H9 (cell line): ENCODE measurements at places on chromosomes 5 and 9. TPM values are rescaled to one million over a fixed set of nuclear protein-coding genes. Genes with fewer than 3 reads are reported as not detected.

- DNase-seq, result peak; percentile 83
- H3K27me3 ChIP-seq, result no peaks in the 10 kb centered on the region
- no peak within 1 kb of the TSS for H3K27ac ChIP-seq
- peak within 1 kb of the TSS; percentile 94 for H3K4me3 ChIP-seq
- no peaks in the 10 kb centered on the region for H3K4me1 ChIP-seq
These were observed at the start of gene DAPK1 for GRCh38 chr9:87497604-87498045. DAPK1 (plus strand) TSS chr9:87497867; CDS start chr9:87499078, 1,211 bp downstream.

GRCh38 chr9:121303456-121304451 lies 35.8 kb downstream of the GSN start:
- no peaks in the 10 kb centered on the region; the same call in 1 of the 2 replicates for H3K4me1 ChIP-seq
- peaks cover 14% of the 10 kb centered on the region; the same call in 1 of the 2 replicates for H3K27me3 ChIP-seq
- no peak overlapping the region for H3K4me3 ChIP-seq
- no peak overlapping the region for H3K27ac ChIP-seq
- H3K36me3 ChIP-seq, result no peaks in the 10 kb centered on the region

DNA sequence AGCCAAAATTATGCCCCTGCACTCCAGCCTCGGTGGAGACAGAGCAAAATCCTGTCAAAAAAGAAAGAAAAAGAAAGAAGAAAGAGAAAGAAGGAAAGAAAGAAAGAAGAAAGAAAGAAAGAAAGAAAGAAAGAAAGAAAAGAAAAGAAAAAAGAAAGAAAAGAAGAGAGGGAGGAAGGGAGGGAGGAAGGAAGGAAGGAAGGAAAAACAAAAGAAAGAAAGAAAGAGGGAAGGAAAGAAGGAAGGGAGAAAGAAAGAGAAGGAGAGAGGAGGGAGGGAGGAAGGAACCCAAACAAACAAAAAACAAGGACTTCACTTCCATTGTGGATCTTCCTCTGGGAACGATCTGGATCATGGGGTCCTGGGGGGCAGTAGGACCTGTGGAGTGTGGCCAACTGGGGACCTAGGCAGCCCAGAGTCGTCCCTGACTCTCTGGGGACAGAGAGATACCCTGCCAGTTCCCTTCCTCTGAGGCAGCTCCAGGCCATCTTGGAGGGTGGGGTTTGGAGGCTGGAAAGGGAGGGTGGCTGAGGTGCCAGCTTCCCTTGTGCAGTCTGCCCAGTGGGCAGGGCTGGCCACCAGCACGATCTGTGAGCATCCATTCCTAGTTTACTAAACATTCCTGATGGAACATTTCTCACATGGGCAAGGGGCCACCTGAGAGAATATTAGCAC lies 216.8 kb downstream of the PAX5 start:
- H3K4me1 ChIP-seq, result peaks cover 4% of the 10 kb centered on the region; the same call in 1 of the 2 replicates
- DNase-seq, result no peak
- H3K27ac ChIP-seq, result no peak overlapping the region
- peaks cover 3% of the 10 kb centered on the region; the same call in 1 of the 2 replicates for H3K27me3 ChIP-seq

The KCNMB1 gene
- 0.22 and 0.28 TPM in 2 replicates for total RNA-seq

The AFAP1L1 gene
- total RNA-seq, result 1.8 and 2.0 TPM in 2 replicates

GRCh38 chr5:136491806-136492205 lies 126.5 kb upstream of the TRPC7 start:
- no peak for DNase-seq
- H3K27ac ChIP-seq, result no peak overlapping the region
- H3K4me3 ChIP-seq, result no peak overlapping the region
- H3K36me3 ChIP-seq, result peaks cover 20% of the 10 kb centered on the region

GRCh38 chr5:38500573-38501260 lies 55.7 kb downstream of the LIFR start:
- no peak overlapping the region for H3K4me3 ChIP-seq
- H3K27ac ChIP-seq, result no peak overlapping the region
- no peak for DNase-seq
- H3K27me3 ChIP-seq, result no peaks in the 10 kb centered on the region

DNA sequence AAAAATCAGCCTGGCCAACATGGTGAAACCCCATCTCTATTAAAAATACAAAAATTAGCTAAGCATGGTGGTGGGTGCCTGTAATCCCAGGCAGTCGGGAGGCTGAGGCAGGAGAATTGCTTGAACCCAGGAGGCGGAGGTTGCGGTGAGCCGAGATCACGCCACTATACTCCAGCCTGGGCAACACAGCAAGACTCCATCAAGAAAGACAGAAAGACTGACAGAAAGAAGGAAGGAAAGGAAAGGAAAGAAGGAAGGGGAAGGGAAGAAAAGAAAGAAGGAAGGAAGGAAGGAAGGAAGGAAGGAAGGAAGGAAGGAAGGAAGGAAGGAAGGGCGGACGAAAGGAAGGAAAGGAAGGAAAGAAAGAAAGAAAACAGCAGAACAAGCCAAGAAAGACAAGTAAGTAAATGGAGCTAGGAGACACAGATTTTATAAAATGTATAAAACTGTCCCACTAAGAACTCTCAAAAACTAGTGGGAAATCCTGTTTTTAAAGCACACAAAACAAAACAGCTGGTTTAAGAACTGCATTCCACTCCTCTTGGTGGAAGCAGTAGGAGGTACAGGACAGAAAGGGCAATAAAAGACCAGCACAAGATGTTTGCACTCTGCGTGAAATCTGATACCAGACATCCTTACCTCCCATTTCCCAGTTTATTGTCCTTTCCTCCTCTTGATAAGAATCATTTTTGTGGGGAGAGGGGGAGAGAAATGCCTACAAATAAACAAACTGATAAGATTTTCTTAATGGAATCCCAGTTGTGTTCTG lies 46.7 kb downstream of the MYO10 start:
- H3K4me3 ChIP-seq, result no peak overlapping the region
- H3K36me3 ChIP-seq, result peaks cover 6% of the 10 kb centered on the region; the same call in 1 of the 2 replicates
- DNase-seq, result no peak
- no peak overlapping the region for H3K27ac ChIP-seq
- no peaks in the 10 kb centered on the region for H3K27me3 ChIP-seq

DNA sequence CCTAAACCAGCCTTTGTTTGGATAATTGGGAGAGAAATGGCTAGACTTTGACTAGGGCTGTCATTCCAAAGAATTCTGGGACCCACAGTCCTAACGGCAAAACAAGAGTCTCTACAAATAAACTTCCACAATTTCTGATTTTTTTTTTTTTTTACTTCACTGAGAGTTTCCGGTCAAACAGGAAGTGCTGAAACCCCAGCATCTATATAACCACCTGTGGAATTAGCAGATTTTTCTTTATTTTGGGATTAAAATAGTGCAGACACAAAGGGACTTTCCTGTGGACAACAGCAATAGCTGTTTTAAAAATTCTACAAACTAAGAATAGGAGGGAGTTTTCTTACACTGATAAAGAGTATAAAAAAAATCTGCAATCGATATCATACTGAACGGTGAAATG lies 157.4 kb downstream of the ARSB start:
- no peaks in the 10 kb centered on the region for H3K27me3 ChIP-seq
- H3K4me3 ChIP-seq, result no peak overlapping the region
- DNase-seq, result no peak
- H3K27ac ChIP-seq, result no peak overlapping the region
- H3K4me1 ChIP-seq, result no peaks in the 10 kb centered on the region
- peaks cover 4% of the 10 kb centered on the region for H3K36me3 ChIP-seq

- H3K27me3 ChIP-seq, result peaks cover 3% of the 10 kb centered on the region
- DNase-seq, result peak; percentile 65
- H3K4me1 ChIP-seq, result no peaks in the 10 kb centered on the region
- H3K4me3 ChIP-seq, result peak overlapping the region; percentile 68
- no peaks in the 10 kb centered on the region for H3K36me3 ChIP-seq
These were observed 852 bp downstream of the ARHGEF37 start for GRCh38 chr5:149581931-149582768.

GRCh38 chr9:102434545-102434944 lies 560.6 kb upstream of the CYLC2 start:
- H3K27me3 ChIP-seq, result peaks cover 4% of the 10 kb centered on the region; the same call in 1 of the 2 replicates
- no peak overlapping the region for H3K4me3 ChIP-seq

GRCh38 chr9:131410044-131410491 lies 16.2 kb downstream of the PRRC2B start:
- peaks cover 22% of the 10 kb centered on the region for H3K4me1 ChIP-seq
- peaks cover 33% of the 10 kb centered on the region for H3K36me3 ChIP-seq
- H3K27me3 ChIP-seq, result no peaks in the 10 kb centered on the region
- H3K4me3 ChIP-seq, result no peak overlapping the region
- no peak for DNase-seq
- no peak overlapping the region for H3K27ac ChIP-seq

The SV2C gene
- total RNA-seq, result 0.02 and 0.09 TPM in 2 replicates

GRCh38 chr5:60563696-60564324 lies 136.2 kb downstream of the DEPDC1B start:
- H3K27me3 ChIP-seq, result no peaks in the 10 kb centered on the region
- H3K36me3 ChIP-seq, result peaks cover 14% of the 10 kb centered on the region
- DNase-seq, result no peak
- no peaks in the 10 kb centered on the region for H3K4me1 ChIP-seq
- no peak overlapping the region for H3K27ac ChIP-seq

The KIF20A gene
- total RNA-seq, result 65.2 and 67.1 TPM in 2 replicates

The CORO2A gene
- total RNA-seq, result 15.5 and 15.8 TPM in 2 replicates

- no peak for DNase-seq
- H3K36me3 ChIP-seq, result peaks cover 90% of the 10 kb centered on the region
- H3K27me3 ChIP-seq, result no peaks in the 10 kb centered on the region
These were observed 20.7 kb upstream of the PLAC8L1 start for GRCh38 chr5:146126068-146126467.

DNA sequence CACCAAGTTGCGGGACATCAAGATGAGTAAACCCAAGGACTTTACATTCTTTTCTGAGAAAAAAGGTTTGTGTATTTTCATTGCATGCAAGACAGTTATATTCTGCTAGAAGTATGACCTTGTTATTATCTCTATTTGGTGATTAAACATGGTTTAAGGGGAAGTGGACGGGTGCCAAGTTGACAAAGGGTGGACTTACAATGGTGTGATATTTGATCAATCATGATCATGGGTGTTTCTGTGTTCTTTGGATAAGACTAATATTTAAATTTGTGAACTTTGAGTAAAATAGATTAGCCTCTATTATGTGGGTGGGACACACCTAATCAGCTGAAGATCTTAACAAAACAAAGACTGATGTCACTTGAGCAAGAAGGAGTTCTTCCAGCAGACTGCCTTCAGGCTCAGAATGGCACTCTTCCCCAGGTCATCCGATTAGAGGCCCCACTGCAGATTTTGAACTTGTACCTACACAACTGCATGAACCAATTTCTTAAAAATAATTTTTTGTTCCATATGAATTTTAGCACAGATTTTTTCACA lies 782.9 kb downstream of the CDH12 start:
- no peaks in the 10 kb centered on the region for H3K4me1 ChIP-seq
- no peak for DNase-seq
- H3K27ac ChIP-seq, result no peak overlapping the region
- H3K27me3 ChIP-seq, result no peaks in the 10 kb centered on the region
- no peaks in the 10 kb centered on the region for H3K36me3 ChIP-seq

The UBE2B gene
- total RNA-seq, result 50.3 and 50.6 TPM in 2 replicates

- peaks cover 14% of the 10 kb centered on the region for H3K36me3 ChIP-seq
- no peaks in the 10 kb centered on the region for H3K27me3 ChIP-seq
- H3K27ac ChIP-seq, result no peak overlapping the region
- no peak overlapping the region for H3K4me3 ChIP-seq
- H3K4me1 ChIP-seq, result peaks cover 3% of the 10 kb centered on the region; the same call in 1 of the 2 replicates
These were observed 392.2 kb downstream of the EBF1 start for GRCh38 chr5:158707534-158707933.

The C5orf63 gene
- 0.55 and 1.2 TPM in 2 replicates for total RNA-seq

DNA sequence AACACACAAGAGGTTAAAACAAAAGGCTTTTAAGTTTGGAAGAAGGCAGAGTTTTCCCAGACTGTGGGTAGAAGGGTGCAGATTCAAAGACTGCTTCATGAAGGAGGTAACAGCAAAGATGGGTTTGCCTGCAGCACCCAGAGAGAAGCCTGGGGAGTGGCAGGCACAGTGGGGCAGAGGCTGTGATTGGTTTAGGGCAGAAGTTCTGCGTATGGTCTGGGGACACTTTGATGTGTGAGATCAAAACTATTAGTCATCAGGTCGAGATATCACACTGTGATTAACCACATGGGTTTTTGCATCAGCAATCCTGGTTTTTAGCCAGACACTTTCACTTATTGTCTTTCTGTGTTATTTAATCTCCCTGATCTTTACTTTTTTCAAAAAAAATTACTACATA lies 188.8 kb upstream of the GLRA1 start:
- no peaks in the 10 kb centered on the region for H3K36me3 ChIP-seq
- no peaks in the 10 kb centered on the region for H3K4me1 ChIP-seq
- H3K27ac ChIP-seq, result no peak overlapping the region
- no peak overlapping the region for H3K4me3 ChIP-seq

DNA sequence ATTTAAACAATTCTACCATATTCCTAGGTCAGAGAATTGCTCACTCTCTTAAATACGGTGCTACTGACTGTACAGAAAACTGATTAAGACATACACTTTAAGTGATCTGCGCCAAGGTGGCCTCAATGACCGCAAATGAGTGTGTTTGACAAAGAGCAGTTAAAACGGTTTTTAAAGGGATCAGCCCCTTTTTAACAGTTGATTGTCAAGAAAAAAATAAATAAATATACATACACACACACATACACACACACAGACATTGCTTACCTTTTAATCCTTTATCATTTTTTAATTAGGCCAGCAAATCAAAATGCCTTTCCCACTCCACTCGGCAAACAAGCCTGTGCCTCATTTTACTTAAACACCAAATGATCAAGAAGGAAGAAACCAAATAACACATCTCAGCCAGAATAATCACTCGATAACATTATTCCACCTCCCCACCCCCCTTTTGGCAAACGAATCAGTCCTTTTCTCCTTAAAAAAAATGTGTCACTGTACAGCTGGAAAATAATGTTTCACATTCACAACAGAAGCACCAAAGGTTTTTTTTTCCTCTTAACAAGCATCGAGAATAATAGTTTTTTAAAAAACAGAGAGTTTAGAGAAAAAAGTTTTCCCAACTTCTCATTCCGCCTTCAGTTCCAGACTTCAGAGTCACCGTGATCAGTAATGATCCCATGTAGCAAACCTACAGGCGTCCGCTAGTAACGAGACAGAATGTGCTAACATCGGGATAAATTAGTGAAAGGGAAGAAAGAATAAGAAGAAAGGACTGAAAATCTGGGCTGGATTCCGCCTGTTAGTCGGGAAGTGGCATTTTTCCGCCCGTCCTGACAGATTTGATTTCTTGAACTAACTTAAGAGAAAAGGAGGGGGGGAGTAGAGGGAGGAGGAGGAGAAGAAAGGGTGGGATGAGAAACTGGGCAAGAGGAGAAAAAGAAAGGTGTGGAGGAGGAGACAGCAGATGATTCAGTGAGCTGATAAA lies at the start of gene ZNF608:
ZNF608 (minus strand) TSS at position 712 of the 988 bp plus-strand sequence. CDS start 1,650 bp downstream, outside the sequence.
- peaks cover 5% of the 10 kb centered on the region for H3K36me3 ChIP-seq
- no peak for DNase-seq
- peak within 1 kb of the TSS; percentile 83 for H3K27ac ChIP-seq
- no peak within 1 kb of the TSS for H3K4me3 ChIP-seq
- H3K27me3 ChIP-seq, result no peaks in the 10 kb centered on the region

GRCh38 chr9:2957656-2958200 lies 113.8 kb upstream of the PUM3 start:
- no peak for DNase-seq
- H3K4me3 ChIP-seq, result no peak overlapping the region
- H3K27me3 ChIP-seq, result no peaks in the 10 kb centered on the region
- no peaks in the 10 kb centered on the region for H3K4me1 ChIP-seq
